ENCODE measurements at places on chromosomes 13 and 19.

DNA sequence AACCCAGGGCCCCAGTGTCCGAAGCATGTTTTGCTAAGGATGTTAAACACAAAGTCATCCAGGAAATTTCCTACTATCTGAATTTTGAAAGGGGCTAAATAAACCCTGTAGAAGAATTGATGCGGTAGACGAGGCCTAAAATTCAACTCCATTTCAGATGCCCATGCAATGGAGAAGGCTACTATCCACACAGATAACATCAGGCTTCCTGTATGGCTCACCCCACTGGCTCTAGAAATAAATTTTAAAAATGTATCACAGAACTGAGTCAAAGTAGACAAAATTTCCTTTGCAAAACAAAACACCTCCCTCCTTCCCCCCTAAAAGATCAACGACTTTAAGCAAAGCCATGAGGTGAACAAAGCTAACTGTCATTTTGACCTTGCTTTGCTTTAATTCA is 188.4 kb downstream of the ABCC4 start:
- no peak for DNase-seq

DNA sequence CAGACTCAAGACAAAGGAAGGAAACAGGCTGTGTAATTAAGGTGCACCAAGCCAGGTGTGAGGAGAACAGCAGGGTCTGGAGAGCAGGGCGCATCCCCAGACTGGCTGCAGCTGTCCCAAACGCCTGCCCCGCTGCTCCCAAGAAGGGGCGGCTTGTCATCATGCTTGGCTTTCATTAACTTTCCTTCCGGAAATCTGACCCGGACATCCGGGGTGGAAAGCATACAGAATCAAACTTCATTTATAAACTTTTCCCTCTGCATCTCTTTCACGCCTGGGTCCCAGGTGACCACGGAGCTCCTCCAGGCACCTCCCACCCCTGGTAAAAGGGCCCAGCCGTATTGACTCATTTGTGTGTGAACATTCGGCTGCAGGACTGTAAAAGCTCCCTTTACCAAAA is 31.7 kb downstream of the TSHZ3 start:
- no peak for DNase-seq

GRCh38 chr13:20258208-20258962 is 26.3 kb upstream of the GJB6 start:
- no peak for DNase-seq

GRCh38 chr13:95716231-95716630 is 39.3 kb downstream of the DNAJC3 start:
- no peak for DNase-seq

DNA sequence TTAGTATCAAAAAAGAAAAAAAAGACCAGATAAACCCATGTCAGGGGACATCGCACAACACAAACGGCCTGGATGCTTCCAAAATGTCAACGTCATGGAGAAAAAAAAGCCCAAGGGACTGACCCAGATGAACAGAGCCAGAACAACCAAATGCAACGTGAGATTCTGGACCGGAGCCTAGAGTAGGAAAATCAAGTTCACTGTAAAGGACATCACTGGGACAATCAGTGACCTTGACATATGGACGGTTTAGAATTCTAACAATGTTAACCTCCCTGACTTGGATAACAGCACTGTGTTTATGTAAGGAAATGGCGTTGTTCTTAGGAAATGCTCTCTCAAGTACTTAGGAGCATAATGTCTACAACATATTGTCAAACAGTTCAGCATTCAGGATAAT is 15.1 kb upstream of the EMP3 start:
- DNase-seq, result no peak

DNA sequence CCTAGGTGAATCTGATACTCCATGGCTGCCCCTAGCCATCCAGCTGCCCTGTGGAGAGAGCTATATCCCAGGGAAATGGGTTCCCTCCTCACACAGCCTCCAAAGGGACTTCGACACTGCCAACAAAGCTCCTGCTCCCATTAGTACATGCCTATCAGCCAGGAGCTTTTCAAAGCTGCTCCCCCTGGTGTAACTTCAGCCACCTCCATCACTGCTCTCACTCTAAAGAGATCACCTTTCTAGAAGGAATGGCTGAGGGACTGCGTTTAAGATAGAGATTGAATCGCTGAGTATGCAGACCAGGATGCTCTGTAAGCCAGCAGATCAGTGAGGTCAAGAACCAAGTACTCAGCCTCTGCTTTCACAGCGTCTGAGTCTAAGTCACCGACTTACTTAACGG is 213.7 kb downstream of the NALCN start:
- no peak for DNase-seq

DNA sequence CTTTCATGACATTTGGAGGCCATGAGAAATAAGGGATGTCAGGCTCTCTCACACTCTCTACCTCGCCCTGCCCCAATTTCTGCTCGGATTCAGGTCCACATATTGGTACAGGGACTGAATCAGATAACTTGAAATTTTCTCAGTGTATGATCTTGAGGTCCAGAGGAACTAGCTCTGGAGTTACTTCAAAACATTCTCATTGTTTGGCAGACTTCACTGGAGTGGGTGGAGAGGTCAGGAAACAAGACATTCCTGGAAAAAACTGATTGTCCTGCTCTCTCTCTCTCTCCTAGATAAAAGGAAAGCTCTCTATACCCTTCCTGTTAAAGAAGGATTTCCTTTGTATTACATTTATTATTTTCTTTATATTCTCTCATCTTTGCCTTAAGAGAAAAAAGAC is 428.1 kb upstream of the DACH1 start:
- no peak for DNase-seq

DNA sequence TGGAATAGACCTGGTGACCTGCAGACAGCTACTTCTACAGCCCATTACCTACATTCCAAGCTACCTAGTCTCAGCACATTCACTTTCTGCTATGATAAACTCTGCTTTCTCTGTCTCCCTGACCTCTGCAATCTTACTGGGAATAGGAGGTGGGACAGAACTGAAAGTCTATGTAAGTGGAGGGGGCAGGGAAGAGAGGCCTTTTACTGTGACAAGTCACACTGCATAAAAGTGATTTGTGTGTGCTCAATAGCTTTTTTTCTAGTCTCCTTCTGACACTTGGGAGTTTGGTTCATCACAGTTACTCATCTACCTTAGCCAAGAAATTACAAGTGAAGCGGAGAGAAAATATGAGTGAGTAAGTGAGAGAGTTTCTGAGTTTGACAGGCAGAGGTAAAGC is 322.4 kb downstream of the OLFM4 start:
- DNase-seq, result no peak

GRCh38 chr13:99320693-99321481 is 13.7 kb upstream of the GPR183 start:
- peak; percentile 69 for DNase-seq

DNA sequence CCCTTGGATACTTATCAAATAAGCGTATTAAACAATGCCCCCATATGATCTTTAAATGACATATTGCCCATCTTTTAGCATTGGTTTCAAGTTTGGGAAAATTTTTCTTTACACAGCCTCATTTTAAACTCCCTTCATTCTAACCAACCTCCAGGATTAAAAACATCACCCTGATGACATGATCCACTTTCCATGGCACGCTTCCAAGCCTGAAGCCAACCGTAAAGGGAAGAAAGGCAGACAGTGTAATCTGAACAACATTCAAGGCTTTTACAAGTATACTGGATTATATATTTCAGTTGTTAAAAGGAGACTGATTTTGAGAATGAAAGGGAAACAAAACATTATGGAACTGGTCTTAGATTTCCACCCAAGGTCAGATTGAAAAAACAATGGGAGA is 1721.9 kb downstream of the OLFM4 start:
- no peak for DNase-seq

DNA sequence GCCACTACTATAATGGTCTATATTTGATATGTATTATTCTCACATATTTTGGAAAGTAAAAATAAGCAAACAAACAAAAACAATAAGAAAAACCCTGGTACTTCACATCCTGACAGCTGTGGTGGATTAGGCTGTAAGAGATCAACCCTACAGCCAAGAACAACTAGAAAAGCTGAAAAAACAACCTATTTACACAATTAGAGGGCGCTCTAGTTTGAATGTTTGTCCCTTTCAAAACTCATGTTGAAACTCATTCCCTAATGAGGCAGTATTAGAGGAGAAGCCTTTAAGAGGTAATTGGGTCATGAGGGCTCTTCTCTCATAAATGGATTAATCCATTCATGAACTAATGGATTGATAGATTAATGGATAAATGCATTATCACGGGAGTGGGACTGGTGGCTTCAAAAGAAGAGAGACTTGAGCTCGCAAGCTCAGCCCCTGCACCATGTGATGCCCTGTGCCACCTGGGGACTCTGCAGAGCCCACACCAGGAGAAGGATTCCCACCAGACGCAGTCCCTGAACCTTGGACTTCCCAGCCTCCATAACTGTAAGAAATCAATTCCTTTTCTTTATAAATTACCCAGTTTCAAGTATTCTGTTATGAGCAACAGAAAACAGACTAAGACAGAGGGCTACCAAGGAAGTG is 733.9 kb upstream of the ARGLU1 start:
- peak; percentile 2 for DNase-seq

GRCh38 chr13:22128441-22129408 is 457.9 kb downstream of the FGF9 start:
- no peak for DNase-seq

DNA sequence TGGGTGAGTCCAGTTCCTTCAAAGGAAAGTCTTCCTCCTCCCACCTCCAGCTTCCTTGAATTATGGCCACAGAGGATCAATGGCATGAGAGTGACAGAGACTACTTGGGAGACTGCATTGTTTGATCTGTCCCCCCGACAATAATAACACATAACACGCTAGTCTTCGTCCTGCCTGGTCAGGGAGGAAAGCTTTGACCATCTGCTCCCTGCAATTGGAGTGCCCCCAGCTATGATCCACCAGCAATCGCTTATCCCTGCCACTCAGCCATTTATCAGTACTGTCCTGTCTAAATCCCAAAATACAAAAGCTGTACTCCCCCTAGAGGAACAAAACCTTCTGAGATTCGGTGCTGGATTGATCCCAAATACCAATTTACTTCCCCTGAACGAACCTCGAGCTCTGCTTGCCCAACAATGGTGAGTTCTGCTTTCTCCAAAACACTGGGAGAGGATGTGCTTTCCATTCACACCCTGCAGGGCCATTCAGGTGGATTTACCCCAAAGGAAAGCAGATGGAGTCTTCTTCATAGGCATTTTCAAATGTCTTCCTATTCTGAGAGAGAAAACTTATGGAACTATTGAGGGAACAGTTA is 466.7 kb downstream of the TSHZ3 start:
- no peak for DNase-seq

DNA sequence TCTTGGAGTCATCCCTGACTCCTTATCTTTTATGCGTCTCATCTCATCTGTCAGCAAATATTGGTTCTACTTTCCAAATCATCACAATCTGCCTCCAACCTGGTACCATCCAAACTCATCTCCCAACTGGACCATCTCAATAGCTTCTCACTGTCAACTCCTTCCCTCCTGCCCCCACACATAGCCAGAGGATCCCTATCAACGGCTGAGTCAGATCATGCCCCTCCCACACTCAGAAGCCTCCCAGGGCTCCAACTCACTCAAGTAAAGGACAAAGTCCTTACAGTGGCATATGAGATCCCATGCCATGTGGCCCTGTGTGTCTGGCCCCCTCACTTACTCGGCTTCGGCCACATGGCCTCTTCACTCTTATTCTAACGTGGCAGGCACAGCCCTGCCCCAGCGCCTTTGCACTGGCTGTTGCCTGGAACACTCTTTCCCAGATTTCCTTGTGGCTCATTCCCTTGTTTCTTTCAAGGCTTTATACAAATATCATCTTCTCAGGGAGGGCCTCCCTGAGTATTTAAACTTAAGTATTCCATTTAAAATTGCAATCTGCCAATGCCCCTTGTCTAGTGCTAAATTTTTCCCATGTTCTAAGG is 4.3 kb downstream of the SPRED3 start:
- DNase-seq, result peak; percentile 65

DNA sequence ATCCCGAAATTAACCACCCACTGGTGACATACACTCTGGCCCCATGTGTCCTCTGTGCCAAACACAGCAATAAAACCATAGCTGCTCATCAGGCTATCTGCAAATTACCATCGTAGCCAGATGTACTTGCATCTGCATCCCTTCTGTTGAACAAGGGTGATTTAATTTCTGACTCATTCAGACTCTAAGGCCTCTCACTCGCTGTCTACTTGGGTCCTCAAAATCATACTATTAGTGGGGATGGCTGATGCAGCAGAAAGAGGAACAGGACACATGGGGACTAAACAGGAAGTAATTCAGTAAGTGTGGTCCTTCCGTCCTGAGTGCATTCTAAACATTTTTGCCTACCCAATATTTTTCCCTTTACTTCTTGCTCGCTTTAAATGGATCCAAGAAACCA is 2275.0 kb upstream of the PCDH20 start:
- DNase-seq, result no peak

DNA sequence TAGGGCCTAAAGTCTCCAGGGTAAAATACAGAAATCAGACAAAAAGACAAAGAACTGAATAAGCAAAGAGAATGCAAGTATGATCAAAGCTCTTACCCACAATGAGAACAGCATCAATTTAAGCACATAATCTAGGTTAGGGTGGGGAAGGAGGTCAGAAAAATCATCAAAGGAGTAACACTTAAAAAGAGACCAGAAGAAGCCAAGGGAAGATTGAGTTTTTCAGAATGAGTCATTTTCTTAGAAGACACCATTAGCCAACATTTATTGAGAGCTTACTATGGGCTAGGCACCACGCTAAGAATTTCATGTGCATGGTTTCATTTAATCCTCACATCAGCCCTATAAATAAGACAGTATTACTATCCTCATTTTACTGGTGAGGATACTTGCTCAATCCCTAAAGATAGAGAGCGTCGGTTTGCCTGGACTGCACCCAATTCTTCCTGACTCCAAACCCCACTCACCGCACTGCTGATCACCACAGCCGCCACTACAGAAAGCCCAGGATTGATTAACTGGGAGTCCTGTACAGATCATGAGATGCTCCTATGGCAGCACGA is 1.7 kb upstream of the SHISA2 start:
- no peak for DNase-seq

GRCh38 chr19:1455336-1456120 is 5.6 kb downstream of the APC2 start:
- peak; percentile 92 for DNase-seq

DNA sequence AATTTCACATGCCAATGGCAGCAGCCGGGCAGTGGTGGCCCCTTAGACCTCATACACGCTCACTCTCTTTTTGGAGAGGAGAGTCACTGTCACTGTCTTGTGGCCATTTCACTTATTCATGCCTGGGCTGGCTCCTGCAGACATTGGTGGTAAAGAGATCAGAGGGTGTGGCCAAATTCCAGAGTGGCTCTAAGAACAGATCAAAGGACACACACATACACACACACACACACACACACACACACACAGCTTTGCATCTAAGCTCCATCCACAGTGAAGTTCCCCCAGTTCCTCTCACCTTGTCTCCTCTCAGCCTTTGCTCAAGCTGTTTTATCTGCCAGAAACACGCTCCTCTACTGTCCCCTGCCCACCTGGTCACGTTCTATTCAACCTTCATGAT is 46.5 kb upstream of the KPNA3 start:
- peak; percentile 44 for DNase-seq
